ENCODE measurements at places on chromosomes 5 and 9.
A peak's percentile ranks its signal among the peaks of the same experiment; 100 is the strongest.

DNA sequence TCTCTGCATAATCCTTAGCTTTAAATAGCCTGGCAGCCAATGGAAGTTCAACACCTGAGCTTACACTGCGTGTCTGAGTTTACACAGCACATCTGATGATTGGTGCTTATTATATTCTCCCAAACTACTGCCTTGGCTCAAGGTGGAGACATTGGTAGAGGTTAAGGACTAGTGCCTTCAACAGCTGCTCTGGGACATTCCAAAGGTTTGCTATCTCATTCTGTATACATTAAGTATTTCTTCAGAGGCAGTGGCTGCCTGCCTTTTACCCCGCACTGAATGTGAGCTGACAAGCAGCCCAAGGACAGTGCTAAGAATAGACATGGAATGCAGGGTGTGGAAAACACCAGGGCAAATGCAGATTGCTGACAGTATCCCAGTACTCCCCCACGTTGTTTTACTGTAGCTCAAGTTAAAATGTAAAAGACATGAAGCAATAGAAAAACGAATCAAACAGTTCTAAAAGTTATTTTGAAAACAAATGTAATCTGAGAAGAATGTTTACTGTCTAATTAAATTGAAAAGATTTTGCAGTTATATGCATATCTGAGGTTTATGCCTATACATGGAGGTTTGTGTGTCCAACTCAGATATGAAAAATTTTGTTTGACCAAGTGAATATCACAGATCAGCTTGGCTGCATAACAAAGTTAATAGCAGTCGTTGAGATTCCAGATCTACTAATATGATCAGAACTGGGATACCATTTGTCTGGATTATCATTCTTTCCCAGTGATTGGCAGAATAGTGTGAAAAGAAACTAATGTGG lies 1.8 kb downstream of the HSPB3 start:
- peak; percentile 69 for DNase-seq

GRCh38 chr5:6717247-6717646 lies 4.0 kb downstream of the TENT4A start:
- DNase-seq: no peak

GRCh38 chr9:127107929-127108876 lies 14.2 kb downstream of the ANGPTL2 start:
- no peak for DNase-seq

DNA sequence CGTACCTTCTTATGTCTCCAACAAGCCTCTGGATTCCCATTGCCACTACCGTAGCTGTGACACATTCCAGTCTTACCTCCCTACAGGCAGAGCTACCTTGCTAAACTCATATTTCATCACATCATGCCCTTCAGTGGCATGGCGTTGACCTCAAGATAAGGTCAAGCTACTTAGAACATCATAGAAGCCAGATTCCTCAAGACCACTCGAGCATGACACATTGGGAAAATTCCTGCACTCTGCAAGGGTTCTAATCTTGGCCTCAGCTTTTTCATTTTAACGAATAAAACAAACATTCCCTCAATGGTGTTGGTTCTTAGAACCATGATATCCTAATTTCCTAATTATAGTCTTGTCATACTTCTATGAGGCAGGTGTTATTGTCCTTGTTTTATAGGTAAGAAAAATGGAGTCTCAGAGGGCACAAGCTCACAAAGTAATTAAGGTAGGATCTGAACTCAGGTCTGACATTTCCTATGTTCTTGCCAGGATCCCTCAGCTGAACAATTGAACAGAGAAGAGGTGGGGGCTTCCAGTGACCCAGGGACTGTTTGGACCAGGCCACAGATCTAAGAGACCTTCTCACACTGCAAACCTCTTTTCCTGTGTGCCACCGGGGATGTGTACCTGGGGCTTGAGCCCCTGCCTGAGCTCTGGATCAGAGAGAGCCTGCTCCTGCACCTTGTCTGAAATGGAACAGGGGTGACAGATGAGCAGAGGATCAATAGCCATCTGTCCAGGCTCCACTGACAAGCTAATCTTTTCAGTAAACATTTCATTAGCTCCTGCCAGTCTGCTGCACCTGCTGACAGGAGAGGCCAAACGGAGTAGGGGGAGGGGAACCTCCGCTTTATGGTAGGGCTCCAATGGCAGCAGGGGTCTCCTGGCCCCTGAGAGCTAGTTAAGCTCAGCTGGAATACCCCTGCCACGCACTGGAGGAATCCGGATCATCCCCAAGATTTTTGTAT lies 49.3 kb downstream of the ALG2 start:
- DNase-seq: no peak

- no peak for DNase-seq
Observed at GRCh38 chr5:170268884-170269283, 28.7 kb downstream of the LCP2 start.

- DNase-seq: no peak
Observed at GRCh38 chr5:54446379-54446732, 9.1 kb upstream of the HSPB3 start.

GRCh38 chr5:73126957-73127356 lies 6.6 kb downstream of the TMEM171 start:
- DNase-seq: no peak

- DNase-seq: no peak
Observed at GRCh38 chr5:147689426-147689825, 93.1 kb downstream of the JAKMIP2 start.

DNA sequence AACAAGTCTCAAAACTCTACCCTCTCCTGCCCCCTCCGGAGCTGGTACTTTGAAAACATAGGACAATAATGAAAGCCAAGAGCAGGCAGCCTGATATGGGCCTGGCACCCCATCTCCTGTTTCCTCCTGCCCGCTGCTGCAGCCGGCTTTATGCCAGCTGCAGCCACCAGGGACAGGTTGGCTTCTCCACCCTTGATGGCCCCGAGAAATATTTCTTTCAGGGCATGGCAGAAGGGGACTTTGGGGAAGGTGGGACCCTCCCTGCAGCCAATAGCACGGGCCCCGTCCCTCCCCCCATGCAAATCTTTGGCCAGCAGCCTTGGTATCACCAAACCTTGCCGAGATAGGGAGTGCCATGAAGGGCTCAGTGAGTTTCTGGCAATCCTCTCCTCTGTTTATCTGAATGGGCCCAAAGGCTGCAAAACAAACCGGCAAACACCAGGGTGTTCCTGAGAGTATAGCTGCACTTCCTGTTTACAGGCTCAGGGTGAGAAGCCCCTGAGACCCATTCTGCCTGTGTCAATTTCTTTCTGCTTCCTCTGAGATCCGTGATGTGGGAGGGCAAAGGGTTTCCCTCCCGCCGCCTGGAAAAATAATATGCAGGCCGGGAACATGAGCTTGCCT lies 73.4 kb upstream of the BOD1 start:
- no peak for DNase-seq

- no peak for DNase-seq
Observed at GRCh38 chr5:119426057-119426456, 26.2 kb upstream of the HSD17B4 start.

Data from RWPE1 (cell line).